ENCODE measurements at places on chromosomes 3 and 15.

DNA sequence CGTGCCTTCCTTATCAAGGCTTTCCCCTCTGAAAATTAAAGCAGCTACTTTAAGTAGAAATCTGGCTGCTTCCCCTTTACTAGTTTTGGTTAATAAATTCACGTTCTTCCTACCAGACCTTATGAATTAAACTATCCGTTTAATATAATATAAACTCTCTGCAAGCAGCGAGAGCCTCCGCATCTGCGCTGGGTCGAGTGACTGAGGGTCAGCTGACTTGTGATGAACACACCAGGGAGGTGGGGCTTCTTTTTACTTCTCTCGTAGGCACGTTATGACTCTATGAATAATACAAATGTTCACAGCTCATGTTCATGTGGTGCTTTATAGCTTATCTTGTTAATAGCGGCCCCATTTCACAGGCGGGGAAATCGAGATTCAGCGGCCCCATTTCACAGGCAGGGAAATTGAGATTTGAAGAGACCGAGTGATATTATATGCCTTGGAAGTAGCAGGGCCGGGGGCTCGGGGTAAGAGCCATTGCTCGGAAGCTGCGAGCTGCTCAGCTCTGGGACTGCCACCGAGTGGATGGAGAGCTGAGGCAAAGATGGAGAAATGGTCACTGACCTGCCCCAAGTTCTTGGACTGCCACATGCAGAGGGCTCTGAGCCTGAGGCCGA, 8.3 kb downstream of the MUC4 start:
- no peak for DNase-seq

DNA sequence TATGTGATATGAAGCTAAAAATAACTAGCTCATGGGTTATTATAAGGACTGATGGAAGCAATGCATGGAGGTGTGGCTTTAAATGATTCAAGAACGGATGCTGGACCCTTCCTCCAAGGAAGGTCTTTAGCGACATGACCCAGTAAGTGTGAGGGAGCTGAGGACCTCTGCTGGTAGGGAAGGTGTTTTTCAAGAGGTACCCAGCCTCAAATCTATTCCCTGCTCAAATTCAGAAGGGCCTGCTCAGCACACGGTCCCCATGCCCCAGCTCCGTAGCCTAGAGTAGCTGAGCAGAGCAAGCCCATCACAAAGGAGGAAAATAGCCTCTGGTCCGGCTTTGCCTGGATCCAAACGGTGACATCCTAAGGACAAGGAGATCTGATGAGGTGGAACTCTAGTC, 266.2 kb upstream of the IGF1R start:
- DNase-seq, result no peak

- no peak for DNase-seq
Observed at GRCh38 chr3:126569390-126569975, 10.8 kb upstream of the C3orf22 start.

DNA sequence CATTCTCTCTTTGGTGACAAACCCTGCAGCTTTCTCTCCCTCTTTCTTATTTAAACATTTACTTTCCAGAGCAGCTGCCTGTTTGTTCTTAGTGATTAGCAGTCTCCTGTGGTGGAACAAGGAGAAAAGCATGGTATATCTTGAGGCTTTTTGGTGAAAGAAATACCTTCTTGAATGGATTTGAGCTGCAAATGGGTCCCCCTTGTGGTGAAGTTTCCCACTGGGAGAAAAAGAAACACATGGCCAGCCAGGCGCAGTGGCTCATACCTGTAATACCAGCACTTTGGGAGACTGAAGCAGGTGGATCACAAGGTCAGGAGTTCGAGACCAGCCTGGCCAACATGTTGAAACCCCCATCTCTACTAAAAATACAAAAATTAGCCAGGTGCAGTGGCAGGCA, 48.3 kb upstream of the ACP3 start:
- no peak for DNase-seq

- DNase-seq, result no peak
Observed at GRCh38 chr3:11290743-11291680, 18.8 kb downstream of the ATG7 start.

DNA sequence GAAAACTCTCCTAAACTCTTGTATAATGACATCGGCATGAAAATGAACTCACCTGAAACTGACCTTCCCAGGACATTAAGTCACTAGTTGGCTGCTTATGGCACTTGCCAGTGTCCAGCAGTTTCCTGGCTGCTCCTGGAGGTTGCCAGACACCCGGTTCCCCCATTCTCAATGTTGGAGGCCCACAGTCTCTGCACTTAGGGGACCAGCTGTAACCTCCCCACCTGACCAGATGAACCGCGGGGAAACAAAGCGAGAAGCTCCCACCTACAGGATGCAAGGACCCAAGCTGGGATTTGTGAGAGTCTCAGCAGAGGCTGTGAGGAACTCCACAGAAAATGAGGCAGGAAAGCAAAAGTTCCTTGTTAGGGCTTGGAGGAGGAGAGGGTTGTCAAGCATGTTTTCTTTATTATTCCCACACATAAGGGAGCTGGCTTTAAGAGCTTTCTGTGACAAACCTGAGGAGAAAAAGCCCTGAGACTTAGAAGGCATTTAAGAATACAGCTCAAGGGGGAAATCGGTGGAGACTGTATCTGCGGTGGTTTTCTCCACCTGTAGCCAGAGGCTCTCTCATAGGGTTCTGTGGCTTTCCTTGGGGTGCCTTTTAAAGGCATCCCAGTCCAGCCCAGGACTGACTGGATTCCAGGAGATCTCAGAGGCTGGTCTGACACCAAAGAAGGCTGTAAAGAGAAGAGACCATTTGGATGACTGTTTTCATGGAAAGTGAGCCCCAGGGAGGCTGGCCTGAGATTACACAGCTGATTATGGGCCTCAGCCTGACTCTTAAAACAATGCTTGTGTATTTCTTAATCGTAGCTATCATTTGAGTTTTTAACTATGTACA, 4.6 kb downstream of the TPM1 start:
- no peak for DNase-seq

- DNase-seq, result no peak
Observed at GRCh38 chr15:79609506-79609905, 177.4 kb downstream of the MINAR1 start.

- DNase-seq, result no peak
Observed at GRCh38 chr15:84082739-84083138, 152.8 kb upstream of the GOLGA6L4 start.

- no peak for DNase-seq
Observed at GRCh38 chr3:50147861-50148260, 7.3 kb upstream of the SEMA3F start.

GRCh38 chr15:23648920-23649515, 1.4 kb upstream of the MAGEL2 start:
- DNase-seq, result no peak

GRCh38 chr15:65048241-65048640, 3.1 kb downstream of the SLC51B start:
- DNase-seq, result no peak

DNA sequence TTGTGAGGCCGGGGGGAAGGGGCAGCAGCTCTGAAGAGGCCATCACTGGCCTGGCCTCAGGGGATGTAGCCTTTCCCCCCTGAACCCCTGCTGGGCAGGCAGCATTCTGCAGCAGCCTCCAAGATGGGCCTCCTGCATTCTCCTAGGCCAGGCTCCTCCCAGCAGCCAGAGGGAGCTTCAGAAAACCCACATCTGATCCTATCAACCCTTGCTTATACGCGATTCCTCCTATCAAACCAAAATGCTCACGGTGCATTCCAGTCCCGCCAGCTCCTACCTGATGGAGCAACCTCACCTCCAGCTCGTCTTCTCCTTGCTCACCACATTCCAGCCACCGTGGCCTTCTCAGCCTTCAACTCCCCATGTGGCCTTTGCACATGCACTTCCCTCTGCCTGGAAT, 85.7 kb downstream of the MEGF11 start:
- DNase-seq, result no peak

DNA sequence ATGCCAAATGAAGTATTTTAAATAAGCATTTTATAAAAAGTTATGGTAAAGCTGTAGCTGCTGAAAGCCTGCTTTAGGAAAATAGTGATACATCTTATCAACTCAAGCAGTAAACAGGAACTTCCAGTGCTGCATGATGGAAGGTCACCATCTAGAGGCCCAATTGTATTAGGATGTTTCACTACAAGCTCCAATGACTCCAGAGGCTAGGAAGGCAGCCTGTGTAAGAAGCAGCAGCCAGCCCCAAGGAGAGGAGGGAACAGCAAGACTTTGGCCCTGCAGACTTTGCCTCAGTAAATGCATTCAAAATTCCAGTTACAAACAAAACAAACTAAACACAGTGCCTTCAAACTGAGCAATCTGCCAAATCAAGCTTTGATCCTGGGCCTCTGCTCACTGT, 32.1 kb downstream of the ILDR1 start:
- no peak for DNase-seq

Measured in cortex of kidney (tissue), 1 donor.